Effector memory CD4-positive, alpha-beta T cell (primary cell): ENCODE measurements at places on chromosomes 11 and 22.

- DNase-seq, result no peak
Measured at GRCh38 chr11:114827736-114828135, 149.4 kb downstream of the NXPE2 start.

DNA sequence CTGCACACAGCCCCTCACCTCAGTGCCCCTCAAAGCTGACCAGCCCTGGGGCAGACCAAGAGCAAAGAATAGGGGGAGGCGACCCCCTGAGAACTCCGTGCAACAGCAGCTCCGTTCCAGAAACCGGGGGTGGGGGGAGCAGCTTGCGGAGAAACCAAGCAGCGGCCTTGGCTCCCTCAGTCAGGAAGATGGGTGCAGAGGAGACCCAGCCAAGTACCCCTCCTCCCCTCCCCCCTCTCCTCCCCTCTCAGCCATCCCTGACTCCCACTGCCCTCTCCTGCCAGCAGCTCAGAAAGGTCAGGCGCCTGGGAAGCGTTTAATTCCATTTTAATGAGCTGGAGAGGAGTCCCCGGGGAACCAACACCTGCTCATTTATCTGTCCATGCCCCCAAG, 78.9 kb downstream of the PDE2A start:
- DNase-seq, result no peak

- DNase-seq, result no peak
Measured at GRCh38 chr11:114399490-114400215, 658 bp downstream of the C11orf71 start.

DNA sequence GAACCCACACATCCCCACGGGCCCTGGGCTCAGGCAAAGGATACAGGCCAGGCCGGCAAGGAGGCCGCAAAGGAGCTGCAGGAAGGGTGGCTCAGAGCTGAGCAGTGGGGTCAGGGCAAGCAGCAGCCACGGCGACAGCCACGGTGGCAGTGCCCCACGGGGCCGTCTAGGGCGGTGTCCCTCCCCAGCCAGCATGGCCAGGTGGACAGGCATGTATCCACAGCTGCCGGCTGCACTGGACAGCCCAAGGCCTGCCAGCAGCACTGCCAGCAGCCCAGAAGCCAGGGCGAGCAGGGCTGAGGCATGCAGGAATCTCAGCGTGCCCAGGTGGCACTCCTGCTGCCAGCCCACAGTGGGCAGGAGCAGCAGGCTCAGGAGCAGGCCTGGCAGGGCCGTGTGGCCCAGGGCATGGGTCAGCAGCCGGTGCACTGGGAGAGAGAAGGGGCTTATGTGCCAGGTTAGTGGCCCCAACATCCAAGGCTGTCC, 3.9 kb downstream of the RHBDD3 start:
- DNase-seq, result no peak

- no peak for DNase-seq
Measured at GRCh38 chr11:115257270-115257669, 246.9 kb downstream of the CADM1 start.

- no peak for DNase-seq
Measured at GRCh38 chr22:17366830-17367229, 2.4 kb upstream of the CECR2 start.

- no peak for DNase-seq
Measured at GRCh38 chr11:78784321-78785061, 209.8 kb upstream of the NARS2 start.

DNA sequence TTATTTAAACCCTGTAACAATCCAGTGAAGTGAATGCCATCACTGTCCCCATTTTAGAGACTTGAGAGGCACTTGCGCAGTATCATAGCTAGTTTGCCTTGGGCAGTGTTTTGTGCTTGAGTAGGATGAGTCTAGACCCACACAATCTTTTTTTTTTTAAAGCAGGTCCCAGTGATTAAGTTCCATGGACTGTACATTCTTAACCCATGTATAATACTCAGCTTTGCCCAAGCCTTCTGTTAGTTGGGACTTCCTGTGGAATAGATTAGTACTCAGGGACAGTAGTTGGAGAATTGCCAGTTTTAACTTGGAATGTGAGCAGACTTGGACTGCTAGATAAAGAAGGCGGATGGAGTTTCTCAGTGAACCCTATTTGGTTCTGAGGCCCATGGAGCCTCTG, 108.6 kb upstream of the RASSF10 start:
- no peak for DNase-seq

DNA sequence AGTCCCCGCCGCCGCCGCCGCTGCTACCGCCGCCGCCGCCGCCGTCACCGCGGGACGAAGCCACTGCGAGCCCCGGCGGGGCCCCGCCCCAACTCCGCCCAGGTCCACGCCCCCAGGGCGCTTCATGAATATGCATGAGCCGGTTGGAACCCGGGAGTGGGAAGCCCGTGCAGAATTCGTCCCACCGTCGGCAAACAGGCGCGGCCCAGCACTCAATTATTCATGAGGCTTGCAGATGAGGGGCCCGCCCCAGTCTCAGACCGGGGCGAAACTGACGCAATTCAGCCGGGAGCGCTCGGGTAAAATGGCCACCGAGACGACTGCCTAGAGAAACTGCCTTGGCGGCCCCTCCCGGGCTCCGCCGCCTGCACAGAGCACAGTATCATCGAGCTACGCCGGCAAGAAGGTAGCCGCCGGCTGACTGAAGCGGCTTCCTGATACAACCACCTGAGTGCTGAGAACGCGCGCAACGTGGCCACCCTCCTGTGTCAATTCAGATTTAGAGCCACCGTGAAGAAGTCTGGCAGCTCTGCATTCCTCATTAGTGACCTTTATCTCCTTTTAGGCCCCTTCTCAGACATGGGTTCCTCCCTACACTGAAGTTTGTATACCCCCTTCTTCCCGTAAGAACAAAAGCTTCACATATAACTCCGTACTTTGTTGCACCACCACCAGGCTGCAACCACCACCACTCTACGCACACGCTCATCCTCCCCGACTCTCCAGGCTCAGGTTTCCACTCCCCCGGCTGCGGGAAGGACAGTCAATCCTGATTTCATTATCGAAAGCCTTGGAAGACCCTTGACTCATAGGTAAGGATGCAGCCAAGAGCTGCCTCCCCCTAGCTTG, at the start of gene TNKS1BP1:
Gene TNKS1BP1 (minus strand): TSS at position 67 of the 849 bp plus-strand sequence. CDS start 3,067 bp downstream, outside the sequence.
- peak; percentile 83 for DNase-seq

- no peak for DNase-seq
Measured at GRCh38 chr11:134584001-134584561, 172.0 kb upstream of the B3GAT1 start.

GRCh38 chr11:64585150-64585549, 5.9 kb upstream of the SLC22A12 start:
- DNase-seq, result no peak

GRCh38 chr22:32636884-32637283, 162.3 kb downstream of the FBXO7 start:
- DNase-seq, result no peak

GRCh38 chr22:48199667-48200066, 1437.2 kb downstream of the TBC1D22A start:
- DNase-seq, result no peak

GRCh38 chr11:61647529-61647928, 32.7 kb upstream of the DAGLA start:
- no peak for DNase-seq

GRCh38 chr11:8338138-8338537, 74.5 kb upstream of the LMO1 start:
- no peak for DNase-seq

GRCh38 chr11:45859661-45860140, 12.4 kb downstream of the CRY2 start:
- no peak for DNase-seq

DNA sequence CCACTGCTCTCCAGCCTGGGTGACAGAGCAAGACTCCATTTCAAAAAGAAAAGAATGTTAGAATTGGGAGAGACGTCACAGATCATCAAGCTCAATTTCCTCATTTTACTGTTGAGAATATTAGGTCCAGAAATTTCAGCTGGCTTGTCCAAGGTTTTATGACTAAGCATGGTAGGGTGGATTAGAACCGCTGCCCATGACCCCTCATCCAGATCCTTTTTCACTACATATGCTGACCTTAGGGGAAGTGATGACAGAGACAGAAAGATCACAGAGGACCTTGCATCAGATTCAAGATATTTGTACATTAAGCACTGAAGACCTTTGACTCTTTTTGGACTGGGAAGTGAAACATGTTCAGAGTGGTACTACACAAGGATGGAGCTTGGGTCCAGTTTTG, 134.5 kb downstream of the ADAMTS15 start:
- DNase-seq, result no peak

GRCh38 chr11:78325274-78325781, 92.3 kb downstream of the GAB2 start:
- no peak for DNase-seq

- DNase-seq, result no peak
Measured at GRCh38 chr22:22210889-22211833, 33.4 kb upstream of the VPREB1 start.

DNA sequence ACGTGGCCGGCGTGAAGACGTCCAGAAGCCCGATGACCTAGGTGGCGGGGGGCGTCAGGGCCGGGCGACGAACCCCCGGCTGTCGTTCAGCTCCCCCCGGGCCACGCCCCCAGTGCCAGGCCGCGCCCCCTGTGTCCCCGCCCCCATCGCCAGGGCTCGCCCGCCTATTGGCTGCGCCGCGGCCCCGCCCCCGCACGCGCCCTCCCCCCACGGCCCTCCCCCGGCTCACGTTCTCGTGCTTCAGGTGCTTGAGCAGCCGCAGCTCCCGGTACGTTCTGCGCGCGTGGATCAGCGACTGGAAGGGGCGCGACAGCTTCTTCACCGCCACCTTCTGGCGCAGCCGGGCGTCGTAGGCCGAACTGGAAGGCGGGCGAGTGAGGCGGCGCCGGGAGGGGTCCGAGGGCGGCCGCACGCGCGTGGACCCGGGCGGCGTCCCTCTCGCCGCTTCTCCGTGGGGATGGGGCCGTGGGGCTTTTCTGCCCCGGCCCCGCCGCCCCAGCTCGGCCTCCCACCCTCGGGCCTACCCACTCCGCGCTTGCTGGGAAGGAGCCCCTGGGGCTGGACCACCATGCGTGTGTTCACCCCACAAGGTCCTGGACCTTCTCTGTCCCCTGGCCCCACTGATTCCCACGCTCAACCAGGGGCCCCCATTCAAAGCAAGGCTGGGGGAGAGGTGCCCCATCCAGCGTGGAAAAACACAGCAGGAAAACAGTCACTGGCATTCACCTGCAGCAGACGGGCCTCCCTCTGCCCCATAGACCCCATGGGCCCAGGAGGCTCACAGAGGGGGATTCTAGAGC, 2.4 kb downstream of the MAPK11 start:
- DNase-seq, result peak; percentile 19

DNA sequence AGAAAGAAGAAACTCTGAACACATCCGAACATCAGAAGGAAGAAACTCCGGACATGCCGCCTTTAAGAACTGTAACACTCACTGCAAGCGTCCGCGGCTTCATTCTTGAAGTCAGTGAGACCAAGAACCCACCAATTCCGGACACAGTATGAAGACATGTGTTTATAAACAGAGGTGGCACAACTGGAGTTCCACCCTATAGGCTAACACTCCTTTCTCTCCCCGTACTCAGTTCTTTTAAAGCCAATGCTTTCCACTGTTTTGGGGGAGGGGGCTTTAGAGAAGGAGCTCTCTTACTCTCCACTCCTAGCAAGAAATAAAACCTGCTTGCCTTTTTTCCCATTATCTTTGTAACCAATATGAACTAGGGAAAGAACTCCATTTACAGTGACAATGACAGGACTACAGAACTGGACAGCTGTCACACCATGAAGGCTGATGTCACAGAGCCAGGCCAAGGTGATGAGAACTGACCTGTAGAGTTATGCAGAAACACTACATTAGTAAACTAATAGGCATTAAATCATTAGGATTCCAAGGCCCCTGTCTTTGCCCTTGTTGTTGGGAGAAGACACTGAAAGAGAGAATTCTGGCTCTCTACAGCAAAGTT, 733 bp downstream of the TRIM5 start:
- DNase-seq, result no peak

GRCh38 chr22:19525666-19526065, 1.5 kb upstream of the CLDN5 start:
- no peak for DNase-seq

GRCh38 chr11:105137286-105137685, 2.3 kb downstream of the CARD18 start:
- DNase-seq, result no peak

- no peak for DNase-seq
Measured at GRCh38 chr11:45848654-45849081, 1.4 kb downstream of the CRY2 start.

DNA sequence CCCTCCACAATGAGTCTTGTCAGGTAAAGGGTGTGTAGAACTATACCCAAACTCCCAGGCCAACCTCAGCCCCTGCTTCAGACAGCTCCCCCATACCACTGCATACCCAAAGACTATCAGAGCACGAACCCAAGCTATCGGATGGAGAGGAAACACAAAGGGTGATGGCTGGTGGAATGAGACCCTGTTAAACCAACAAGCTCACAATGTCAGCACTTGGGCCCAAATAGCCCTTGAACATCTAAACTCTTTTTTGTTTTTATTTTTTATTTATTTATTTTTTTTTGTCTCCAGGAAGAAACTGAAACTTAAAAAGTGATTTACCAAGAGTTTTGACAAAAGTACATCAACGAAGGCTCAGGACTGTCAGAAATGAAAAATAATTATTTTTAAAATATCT, 10.6 kb downstream of the DGCR2 start:
- no peak for DNase-seq

GRCh38 chr11:64186492-64187165, 658 bp downstream of the STIP1 start:
- DNase-seq, result no peak

GRCh38 chr11:129691142-129691541, 124.5 kb upstream of the TMEM45B start:
- no peak for DNase-seq

DNA sequence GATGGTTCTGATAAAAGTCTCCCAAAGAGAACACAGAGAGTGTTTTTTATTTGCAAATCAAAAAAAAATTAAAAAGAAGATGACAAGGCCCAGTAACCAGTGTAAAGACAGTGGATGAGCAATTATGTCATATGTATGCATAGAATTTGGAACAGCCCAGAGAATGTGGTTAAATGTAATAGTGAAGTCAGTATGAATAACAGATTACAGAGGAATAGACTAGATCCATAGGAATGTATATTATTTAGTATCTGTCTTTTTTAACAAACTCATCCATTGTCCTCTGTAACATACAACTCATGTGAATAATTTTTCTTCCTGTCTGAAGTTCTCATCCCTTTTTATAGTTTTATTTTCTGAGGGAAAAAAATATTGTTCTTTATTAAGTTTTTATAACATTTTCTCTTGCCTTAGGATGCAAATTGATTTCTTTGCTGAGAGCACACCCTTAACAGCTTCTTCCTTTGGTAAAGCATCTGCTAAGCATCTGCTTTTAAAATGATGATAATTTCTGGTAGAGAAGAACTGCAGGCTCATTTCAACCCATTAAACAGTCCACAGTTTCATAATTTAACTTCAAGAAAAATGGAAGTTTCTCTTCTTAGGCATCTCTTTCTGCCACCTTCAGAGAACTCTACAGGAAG, 266.5 kb upstream of the MTNR1B start:
- DNase-seq, result no peak
